Mesangial cell (primary cell): ENCODE measurements at places on chromosomes 12 and 14. TPM values are rescaled to one million over a fixed set of nuclear protein-coding genes. Genes with fewer than 3 reads are reported as not detected.

Gene PIK3C2G
- total RNA-seq, result not detected in 2 replicates

Gene LHX5
- total RNA-seq, result not detected in 2 replicates

Gene LTBR
- total RNA-seq, result 89.3 and 169 TPM in 2 replicates

Gene DAO
- total RNA-seq, result not detected in 2 replicates

Gene DPPA3
- total RNA-seq, result not detected in 2 replicates

Gene PMEL
- total RNA-seq, result 1.5 and 6.6 TPM in 2 replicates

Gene SETD3
- total RNA-seq, result 22.7 and 26.7 TPM in 2 replicates

Gene KRT79
- 0.16 TPM in 1 of 2 replicates, not detected in the other for total RNA-seq

Gene FAM186B
- 0.13 TPM in 1 of 2 replicates, not detected in the other for total RNA-seq

Gene BCL2L14
- total RNA-seq, result not detected in 2 replicates

Gene SLC25A47
- total RNA-seq, result under 0.01 TPM in 1 of 2 replicates, not detected in the other
